Fibroblast of skin of right biceps (primary cell): ENCODE measurements at places on chromosomes 5 and 9.

- DNase-seq, result no peak
Measured at GRCh38 chr9:19188771-19189170, 41.7 kb upstream of the DENND4C start.

- DNase-seq, result peak; percentile 15
Measured at GRCh38 chr9:86902991-86903733, 44.1 kb downstream of the GAS1 start.

DNA sequence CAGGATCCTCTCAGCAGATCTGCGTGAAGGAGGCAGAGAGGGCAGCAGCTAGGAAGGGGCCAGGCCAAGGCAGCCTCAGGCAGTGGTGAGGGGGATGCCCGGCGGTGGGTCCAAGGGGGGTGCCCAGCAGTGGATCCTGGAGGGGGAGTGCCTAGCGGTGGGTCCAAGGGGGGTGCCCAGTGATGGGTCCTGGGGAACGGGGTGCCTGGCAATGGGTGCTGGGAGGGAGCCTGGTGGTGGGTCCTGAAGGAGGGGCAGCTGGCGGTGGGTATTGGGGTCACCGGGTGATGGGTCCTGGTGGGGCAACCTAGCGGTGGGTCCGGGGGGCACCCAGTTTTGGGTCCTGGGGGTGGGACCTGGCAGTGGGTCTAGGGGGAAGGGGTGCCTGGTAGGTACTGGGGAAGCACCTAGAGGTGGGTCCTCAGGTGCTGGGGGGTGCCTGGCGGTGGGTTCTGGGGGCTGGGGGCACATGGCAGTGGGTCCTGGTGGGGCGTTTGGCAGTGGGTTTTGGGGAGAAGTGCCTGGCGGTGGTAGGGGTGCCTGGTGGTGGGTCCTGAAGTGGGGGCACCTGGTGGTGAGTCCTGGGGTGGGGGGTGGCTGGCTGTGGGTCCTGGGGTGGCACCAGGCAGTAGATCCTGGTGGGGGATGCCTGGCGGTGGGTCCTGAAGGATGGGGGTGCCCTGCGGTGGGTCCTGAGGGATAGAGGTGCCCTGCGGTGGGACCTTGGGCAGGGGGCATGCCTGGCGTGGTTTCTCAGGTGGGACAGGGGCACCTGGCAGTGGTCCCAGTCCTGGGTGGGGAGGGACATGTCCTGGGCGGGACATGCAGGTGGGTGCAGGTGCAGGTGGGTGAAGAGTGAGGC, 1.9 kb downstream of the LRRC14B start:
- DNase-seq, result no peak

DNA sequence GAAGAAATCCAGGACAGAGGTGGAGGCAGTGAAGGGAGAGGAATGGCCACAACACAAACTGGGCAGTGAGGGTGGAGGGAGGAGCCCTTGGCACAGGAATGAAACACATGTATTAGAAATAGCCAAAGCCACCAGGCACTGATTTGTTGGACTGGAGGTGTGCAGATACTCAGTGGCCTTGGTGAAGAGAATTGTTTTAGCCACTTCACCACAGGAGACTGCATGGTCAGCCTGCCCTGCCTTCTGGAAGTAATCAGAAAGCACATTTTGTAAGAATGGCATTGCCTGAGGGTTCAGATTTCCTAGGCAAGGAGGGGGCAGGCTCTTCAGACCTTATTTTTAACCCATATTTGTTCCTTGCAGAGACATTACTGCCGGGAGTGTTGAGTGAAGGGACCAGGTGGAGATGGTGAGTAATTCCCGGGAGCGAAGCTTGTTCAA, 2.2 kb downstream of the SGCD start:
- DNase-seq, result peak; percentile 18

DNA sequence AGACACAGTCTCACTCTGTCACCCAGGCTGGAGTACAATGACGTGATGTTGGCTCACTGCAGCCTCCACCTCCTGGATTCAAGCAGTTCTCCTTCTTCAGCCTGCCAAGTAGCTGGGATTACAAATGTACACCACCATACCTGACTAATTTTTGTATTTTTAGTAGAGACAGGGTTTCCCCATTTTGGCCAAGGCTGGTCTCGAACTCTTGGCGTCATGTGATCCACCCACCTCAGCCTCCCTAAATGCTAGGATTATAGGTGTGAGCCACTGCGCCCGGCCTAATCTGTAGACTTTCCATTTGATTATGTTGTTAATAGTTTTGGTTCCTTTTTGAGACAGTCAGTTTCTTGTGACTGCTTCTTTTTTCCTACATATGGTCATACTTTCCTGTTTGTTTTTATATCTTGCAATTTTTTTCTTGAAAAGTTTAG, 31.0 kb downstream of the MTREX start:
- no peak for DNase-seq

GRCh38 chr5:99814321-99815063, 720.7 kb upstream of the FAM174A start:
- no peak for DNase-seq

DNA sequence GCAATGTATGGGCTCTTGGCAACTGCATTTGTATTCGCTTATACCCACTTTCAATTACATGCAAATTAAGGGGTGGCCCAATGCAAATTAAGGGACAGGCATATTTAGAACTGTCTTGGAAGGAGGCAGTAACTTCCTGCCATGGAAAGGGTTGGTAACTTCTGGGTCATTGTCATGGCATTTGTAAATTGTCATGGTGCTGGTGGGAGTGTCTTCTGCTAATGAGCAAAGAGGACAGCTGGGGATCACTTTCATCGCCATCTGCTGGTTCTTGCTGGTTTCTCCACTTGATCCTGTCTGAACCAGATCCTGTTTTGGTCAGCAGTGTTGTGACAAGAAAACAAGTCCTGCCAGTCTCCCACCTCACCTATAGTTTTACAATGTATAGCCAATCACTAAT, 23.3 kb upstream of the UGT3A2 start:
- DNase-seq, result peak; percentile 23

DNA sequence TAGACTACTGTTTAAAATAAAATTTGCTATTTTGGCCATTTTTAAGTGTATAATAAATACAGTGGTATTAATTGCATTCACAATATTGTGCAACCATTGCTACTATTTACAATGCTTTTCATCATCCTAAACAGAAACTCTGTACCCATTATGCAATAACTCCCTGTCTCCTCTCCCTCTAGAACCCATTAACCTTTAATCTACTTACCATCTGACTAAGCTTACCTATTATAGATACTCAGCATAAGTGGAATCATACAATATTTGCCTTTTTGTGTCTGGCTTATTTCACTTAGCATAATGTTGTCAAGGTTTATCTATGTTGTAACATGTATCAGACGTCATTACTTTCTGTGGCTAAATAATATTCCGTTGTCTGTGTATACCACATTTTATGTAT, 25.9 kb downstream of the CD14 start:
- DNase-seq, result no peak

- DNase-seq, result no peak
Measured at GRCh38 chr9:108765265-108765664, 90.5 kb downstream of the ACTL7B start.

GRCh38 chr5:141742866-141743851, 61.1 kb upstream of the ARAP3 start:
- DNase-seq, result peak; percentile 25

DNA sequence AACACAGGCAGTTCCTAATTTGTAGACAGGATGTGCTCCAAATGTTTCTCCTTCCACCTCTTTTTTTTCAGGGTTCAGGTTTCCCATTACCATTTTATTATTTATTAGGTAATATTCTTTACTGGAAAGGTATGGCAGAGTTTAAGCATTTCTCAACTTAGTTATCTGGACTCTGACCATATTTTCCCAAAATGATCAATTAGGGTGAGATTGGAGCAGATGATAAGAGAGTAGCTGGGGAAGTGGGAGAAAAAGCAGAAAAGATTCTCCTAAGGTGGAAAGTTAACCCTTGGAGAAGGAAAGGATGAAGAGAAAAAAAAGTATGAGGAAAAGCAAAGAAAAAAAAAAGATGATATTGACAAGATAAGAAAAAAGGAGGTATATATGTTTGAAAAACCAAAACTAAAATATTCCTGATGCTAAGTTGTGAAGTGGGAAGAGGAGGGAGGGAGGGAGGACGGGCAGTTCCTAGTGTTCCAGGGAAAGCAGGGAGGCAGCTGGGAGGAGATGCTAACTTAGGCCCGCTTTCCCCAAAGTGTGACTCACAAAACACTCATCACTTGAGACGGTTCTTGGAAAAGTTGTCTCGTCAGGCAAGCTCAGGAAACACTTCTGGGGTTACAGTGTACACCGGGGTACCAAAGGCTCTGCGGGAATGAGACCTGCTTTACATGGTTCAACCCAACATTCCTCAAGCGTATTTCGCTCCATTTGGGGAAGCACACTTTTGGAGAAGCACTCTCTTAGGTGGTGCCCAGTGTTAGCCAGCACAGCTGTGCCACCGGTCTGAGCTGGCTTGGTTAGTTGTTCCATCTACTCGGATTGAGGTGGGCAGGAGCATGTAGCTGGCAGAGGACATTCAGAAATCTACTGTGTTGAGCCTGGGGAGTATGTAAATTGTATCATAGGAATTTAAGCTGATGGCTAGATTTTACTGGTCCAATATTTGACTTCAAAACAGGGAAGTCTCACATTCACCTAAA, 35.1 kb downstream of the B4GALT1 start:
- DNase-seq, result peak; percentile 88
